ENCODE measurements at places on chromosomes 5 and 9.

DNA sequence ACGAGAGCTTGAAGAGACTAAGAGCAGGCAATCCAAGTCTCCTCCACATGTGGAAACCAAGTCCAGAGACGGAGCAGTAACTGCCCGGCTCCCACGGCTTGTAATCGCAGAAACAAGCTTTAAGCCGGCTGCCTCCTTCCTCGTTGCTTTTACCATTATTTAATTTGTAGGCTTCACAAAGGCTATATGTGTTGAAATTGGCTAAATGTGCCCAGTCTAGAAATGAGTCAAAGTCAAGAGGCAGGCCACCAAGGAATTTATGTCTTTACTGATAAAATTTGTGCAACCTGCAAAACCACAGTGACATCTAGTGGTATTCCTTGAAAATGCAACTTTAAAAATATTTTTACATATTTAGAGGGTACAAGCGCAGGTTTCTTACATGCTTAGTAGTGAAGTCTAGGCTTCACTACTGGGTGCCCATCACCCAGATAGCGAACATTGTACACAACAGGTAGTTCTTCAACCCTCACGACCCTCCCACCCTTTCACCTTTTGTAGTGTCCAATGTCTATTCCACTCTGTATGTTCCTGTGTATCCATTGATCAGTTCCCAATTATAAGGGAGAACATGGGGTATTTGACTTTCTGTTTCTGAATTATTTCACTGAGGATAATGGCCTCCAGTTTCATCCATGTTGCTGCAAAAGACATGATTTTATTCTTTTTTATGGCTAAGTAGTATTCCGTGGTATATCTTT, 33.5 kb upstream of the EBF1 start:
- DNase-seq: no peak

- DNase-seq: no peak
Measured at GRCh38 chr5:135189024-135189423, 155.0 kb upstream of the PITX1 start.

GRCh38 chr5:150780187-150780692, 1.7 kb downstream of the SMIM3 start:
- DNase-seq: no peak

DNA sequence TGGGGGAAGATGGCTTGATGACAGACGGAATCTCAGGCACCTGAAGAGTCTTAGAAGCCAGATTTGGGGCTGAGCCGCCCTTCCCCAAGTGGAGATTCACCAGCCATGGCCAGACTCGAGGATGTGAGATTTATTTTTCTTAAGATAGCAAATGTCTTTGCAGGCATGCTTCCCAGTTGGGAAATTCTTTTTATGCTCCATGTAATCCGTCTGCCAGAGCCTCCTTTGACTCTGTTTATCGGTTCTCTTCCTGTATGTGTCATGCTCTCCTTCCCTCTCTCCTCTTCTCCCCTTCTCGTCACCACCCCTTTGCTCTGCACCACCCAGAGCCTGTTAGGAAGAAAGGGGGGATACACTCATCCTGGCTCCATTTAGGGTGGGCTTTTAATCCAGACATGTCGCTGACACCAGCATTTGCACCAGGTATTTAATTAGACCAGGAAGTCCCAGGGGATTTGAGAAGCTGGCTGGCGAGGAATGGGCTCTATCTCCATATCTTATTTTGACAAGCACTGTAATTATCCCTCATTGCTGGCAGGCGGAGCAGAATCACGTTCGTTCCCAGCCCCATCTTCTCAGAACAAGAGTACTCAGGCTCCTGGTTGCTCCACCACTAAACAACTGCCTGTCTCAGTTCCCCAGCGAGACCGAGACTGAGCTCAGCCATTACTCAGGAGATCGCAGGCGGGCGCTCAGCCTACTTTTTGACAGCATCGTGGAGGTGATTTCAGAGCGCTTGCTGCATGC, 50.9 kb downstream of the KCNIP1 start:
- no peak for DNase-seq

GRCh38 chr9:28774433-28775235, 1201.4 kb upstream of the C9orf72 start:
- no peak for DNase-seq

DNA sequence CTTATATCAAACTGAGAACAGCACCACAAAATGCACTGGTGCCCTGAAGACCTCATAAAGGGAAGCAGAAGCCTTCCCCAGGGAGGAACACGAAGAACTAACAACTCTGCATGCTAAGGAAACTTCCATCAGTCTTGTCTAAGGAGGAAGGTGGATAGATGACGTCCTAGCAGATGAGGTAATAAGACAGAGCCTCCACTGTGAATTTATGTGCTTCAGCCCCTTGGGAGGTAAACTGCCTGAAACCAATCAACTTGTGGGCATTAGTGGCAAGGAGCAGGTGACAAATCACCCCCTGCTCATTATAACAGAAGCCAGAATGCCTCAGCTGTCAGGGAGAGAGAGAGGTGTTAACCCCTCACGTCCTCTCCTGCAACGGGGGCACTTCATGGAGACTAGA, 48.9 kb upstream of the SPIN1 start:
- no peak for DNase-seq

GRCh38 chr5:105501315-105501714, 1938.7 kb upstream of the NUDT12 start:
- DNase-seq: no peak

DNA sequence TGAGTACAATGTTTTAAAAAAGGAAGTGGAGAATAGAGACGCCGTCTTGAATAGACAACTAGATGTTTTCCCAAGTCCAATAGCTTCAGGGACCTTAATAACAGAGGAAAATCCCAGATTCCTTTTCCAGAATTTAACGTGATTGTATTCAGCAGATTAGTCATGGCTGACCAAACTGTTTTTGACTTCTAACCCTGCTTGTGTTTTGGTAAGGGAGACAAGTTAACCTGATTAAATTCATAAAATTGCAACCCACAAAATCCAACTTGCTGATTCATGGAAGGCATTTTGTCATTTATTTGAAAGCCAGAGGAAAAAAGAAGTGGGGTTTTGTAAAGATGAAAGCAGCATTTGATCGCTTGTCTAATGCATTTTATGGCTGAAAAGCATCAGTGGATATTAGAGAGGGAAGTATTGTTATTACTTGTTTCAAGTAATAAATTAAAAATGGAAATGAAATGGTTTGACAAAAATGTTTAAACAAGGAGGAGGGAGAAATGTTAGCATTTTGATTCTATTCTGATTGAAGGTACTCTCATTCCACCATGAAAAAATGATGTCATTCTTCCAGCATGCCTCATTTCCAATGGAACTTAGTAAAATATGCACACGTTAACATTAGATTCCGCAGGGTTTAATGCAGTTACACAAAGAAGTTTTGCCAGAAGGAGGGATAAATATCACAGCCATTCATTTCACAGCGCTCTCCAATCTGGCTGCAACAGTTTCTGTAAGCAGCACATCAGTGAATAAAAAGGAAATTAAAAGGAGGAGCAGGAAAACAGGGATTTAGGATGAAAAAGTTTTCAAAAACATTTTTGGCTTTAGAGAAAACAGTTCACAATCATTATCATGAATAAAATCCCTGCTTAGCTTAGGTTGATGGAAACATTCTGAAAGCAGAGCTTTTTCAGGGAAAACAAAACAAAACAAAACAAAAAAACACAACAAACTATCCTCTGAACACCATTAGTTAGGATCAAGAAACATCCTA, 314.7 kb downstream of the PRR16 start:
- DNase-seq: no peak

DNA sequence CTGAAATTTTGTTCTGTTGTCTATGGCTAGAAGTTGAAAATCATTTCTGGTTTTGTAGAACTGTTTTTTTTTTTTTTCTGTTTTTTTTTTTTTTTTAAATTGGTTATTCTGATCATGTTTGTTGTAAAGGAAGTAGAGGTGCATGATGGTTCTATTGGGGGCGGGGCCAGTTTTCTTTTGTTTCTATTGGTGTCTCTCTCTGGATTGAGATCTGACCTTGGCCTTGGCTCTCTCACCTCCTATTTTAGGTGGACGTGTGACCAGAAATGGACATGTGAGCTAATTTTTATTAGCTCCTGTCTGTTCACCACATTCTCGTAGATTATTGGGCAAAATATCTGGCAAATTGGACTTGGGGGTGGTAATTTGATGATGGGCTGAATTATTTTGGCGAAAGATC, 3.2 kb downstream of the ZNF618 start:
- DNase-seq: no peak

DNA sequence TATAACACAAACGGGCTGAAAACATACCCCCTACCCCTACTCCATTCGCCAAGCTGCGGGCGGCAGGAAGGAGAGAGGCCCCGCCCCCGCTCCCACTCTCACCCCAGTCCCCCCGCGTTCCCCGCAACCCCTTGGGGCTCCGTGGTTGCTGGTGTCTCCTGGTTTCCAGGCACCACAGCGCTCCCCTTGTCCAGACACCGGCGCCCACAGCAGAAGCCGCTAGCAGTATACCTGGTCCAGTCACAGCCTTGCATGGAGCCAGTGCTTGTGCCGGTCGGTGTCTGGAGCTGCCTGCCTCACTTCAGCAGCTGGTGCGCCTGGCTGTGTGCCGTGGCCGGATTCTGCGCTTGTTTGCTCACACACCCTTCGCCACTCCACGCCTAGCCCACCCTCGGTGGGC, 240.5 kb upstream of the DAB2 start:
- no peak for DNase-seq

DNA sequence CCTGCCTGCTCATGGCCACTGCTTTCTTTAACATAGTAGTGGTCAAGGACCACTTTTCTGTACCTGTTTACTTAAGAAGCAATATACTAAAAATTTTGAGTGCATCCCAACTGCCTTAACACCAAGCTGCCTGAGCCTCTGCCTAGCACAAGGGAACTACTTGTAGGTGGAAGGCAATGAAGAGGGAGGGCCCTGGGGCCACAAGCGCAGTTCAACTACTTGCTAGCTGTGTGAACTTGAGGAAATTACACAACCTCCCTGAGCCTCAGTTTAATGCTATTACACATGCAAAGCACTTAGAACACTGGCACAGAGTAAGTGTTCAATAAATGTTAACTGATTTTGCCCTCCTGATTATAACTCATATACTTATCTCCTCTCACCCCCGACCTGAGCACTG, 6.3 kb downstream of the ARL15 start:
- DNase-seq: no peak

GRCh38 chr5:150137168-150137957, 18.3 kb downstream of the PDGFRB start:
- DNase-seq: no peak
